ENCODE measurements at places on chromosomes 16 and 17.

DNA sequence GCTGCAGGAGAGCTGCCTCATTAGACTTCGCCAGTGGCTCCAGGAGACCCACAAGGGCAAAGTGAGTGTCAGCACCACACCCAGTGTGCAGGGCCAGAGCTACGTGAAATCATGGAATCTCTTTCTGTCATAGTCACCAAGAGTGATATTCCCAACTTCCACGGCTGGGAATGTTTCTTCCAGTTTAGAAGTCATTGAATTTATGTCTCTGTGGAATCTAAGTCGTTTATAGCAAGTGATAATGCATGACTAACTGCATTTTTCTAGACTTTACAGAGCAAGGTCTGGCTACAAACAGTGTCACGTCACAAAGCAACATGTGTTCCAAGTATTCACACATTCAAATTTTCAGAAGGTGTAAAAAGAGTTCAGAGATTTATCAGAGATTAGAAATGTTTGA, 55.5 kb downstream of the SEC14L1 start:
- H3K36me3 ChIP-seq: peaks cover 55% of the 10 kb centered on the region
- no peak overlapping the region for H3K27ac ChIP-seq
- no peak for DNase-seq
- H3K4me3 ChIP-seq: no peak overlapping the region
- no peaks in the 10 kb centered on the region for H3K27me3 ChIP-seq

DNA sequence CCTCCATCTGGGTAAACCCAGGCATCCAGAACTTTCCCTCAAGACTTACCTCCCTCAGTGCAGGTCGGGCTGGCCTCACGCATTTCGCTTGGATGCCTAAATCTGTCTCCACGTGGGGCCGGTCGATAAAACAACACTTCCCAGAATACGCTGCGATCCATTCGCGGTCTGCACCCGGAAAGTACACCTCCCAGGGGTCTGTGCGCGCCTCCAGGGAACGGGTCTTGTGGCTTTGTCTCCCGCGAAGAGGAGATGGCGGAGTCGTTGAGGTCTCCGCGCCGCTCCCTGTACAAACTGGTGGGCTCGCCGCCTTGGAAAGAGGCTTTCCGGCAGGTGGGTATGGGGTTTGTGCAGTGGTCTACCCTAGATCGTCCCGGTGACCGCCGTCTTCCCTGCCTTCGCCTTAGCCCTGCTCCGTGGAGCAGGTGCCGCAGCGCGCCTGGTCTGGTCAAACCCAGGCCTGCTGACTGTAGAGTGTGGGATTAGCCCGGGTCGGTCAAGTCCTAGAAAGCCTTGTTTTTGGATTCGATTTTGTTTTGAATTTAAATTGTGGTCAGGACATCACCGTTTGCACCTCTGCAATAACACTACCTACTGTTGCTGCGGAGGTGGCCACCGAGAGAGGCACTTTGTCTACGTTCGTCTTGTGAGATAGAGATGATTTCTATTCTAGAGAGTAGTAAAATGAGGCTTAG, at the start of gene RPAIN:
TSS of gene RPAIN (plus strand) at position 224 of the 695 bp plus-strand sequence. CDS start at position 253, 29 bp downstream.
- H3K36me3 ChIP-seq: peaks cover 10% of the 10 kb centered on the region
- peak within 1 kb of the TSS; percentile 98 for H3K4me3 ChIP-seq
- DNase-seq: no peak
- H3K27ac ChIP-seq: peak within 1 kb of the TSS; percentile 98
- H3K4me1 ChIP-seq: peaks cover 21% of the 10 kb centered on the region

GRCh38 chr16:21985524-21985923, 15.4 kb downstream of the PDZD9 start:
- no peak overlapping the region for H3K4me3 ChIP-seq
- no peaks in the 10 kb centered on the region for H3K27me3 ChIP-seq
- peaks cover 23% of the 10 kb centered on the region for H3K36me3 ChIP-seq
- no peak for DNase-seq
- no peaks in the 10 kb centered on the region for H3K4me1 ChIP-seq
- H3K27ac ChIP-seq: no peak overlapping the region

DNA sequence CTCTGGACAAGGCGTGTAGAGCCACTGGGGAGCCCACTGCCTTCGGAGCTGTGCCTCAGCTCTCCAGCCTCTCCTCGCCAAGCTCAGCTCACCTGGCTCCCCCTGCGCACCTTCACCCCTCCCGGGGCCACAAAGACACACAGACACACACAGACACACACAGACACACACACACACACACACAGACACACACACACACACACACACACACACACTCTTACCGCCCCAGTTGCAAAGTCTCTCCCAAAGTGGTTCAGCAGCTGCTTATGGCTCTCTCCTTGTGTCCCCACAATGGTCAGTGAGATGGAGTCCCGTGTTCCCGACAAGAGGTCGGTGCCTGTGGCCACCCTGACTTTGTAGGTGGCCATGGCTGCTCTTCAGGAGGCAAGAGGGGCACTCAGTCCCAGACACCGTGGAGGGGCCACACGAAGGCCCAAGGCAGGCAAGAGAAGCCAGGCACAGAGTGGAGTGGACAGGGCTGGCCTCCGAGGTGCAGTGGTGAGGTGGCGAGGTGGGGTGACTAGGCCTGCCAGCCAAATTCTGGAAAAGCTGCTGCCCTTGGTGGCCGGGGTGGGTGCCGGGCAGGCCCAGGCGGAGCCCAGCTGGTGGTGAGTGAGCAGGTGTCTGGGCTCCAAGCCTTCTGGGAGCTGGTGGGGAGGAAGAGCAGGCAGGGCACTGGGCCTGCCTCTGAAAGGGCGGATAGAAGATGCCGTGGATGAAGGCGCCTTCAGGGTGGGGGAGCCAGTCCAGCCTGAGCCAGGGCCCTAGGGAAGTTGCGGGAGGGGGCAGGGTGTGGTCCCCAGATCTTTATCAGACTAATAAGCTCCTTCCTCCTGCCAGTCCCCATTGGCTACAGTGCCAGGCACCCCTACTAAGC, at the start of gene ALOX12B:
TSS of gene ALOX12B (minus strand) at position 642 of the 877 bp plus-strand sequence. CDS start at position 368, 274 bp downstream.
- peaks cover 24% of the 10 kb centered on the region for H3K4me1 ChIP-seq
- no peak for DNase-seq
- H3K27ac ChIP-seq: no peak within 1 kb of the TSS
- H3K4me3 ChIP-seq: no peak within 1 kb of the TSS

- no peak for DNase-seq
- H3K27me3 ChIP-seq: peaks cover 1% of the 10 kb centered on the region
- H3K36me3 ChIP-seq: no peaks in the 10 kb centered on the region
Measured at GRCh38 chr17:79933863-79934652, 94.8 kb upstream of the CBX4 start.

DNA sequence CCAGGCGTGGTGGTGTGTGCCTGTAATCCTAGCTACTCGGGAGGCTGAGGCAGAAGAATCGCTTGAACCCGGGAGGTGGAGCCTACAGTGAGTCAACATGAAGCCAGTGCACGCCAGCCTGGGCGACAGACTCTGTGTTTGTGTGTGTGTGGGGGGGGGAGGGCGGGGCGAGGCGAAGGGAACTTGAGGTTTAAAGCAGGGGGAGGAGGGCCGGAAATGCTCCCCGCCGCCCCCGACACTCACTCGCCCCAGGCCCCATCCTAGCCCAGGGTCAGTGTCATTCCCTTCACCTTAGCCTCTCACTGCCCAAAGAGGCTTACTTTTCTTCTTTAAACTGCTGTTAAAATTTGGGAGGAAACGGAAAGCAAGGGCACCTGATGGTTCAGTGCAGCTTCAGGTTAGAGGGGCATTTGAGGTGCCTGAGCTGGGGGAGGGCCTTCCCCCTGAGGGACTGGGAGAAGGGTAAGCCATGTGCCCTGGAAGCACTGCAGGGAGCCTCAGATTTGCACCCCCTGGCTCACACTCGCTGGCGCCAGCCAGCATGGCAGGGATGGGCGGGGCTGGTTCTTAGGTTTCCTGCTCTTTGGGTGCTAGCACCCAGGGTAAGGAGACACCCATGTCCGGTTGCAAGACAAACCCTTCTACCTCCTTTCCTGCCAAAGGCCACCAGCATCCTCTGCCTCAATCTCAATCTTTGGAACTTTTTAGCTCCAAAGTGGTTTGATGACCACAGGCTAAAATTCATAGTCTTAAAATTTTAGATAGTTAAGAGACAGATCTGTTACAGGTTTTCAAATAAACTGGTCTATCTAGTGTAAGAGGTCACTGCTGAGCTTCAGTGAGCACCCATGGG, 2.2 kb upstream of the LIMD2 start:
- H3K4me3 ChIP-seq: peak overlapping the region; percentile 93
- no peaks in the 10 kb centered on the region for H3K27me3 ChIP-seq
- DNase-seq: peak; percentile 38
- peaks cover 42% of the 10 kb centered on the region for H3K4me1 ChIP-seq

DNA sequence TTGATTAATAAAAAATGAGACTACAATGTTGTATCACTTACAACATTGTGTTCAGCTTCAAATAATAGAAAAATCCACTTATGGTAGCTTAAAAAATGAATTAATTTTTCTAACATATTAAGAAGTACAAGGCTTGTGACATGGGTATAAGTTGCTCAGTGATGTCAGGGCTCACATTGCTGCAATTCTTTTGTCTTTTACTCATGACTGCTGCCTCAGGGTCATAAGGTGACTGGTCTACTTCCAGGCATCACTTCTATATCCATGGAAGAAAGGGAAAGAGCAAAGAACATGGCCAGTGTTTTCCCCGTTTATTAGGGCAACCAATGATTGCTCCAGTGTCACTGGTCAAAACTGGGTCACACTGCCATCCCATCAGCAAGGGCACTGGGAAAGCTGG, 295.3 kb downstream of the MAP2K4 start:
- no peak overlapping the region for H3K27ac ChIP-seq
- DNase-seq: no peak
- H3K36me3 ChIP-seq: peaks cover 3% of the 10 kb centered on the region
- H3K27me3 ChIP-seq: peaks cover 2% of the 10 kb centered on the region

- DNase-seq: no peak
- H3K4me3 ChIP-seq: no peak overlapping the region
- H3K27ac ChIP-seq: no peak overlapping the region
- peaks cover 2% of the 10 kb centered on the region for H3K27me3 ChIP-seq
Measured at GRCh38 chr16:67255553-67256221, 6.9 kb downstream of the SLC9A5 start.

- no peak overlapping the region for H3K4me3 ChIP-seq
- peaks cover 18% of the 10 kb centered on the region for H3K27me3 ChIP-seq
- H3K4me1 ChIP-seq: no peaks in the 10 kb centered on the region
- DNase-seq: no peak
Measured at GRCh38 chr16:21001262-21001661, 100.7 kb downstream of the LYRM1 start.

- no peak overlapping the region for H3K4me3 ChIP-seq
- H3K4me1 ChIP-seq: peaks cover 8% of the 10 kb centered on the region
- no peak overlapping the region for H3K27ac ChIP-seq
- H3K27me3 ChIP-seq: peaks cover 3% of the 10 kb centered on the region
- DNase-seq: no peak
Measured at GRCh38 chr16:83356986-83357385, 450.8 kb upstream of the HSBP1 start.

- peaks cover 7% of the 10 kb centered on the region for H3K4me1 ChIP-seq
- DNase-seq: no peak
- H3K4me3 ChIP-seq: no peak overlapping the region
- no peak overlapping the region for H3K27ac ChIP-seq
- H3K36me3 ChIP-seq: peaks cover 15% of the 10 kb centered on the region
Measured at GRCh38 chr16:21336231-21336630, 58.1 kb upstream of the CRYM start.

GRCh38 chr17:32298298-32298697, 32.7 kb downstream of the RHBDL3 start:
- H3K36me3 ChIP-seq: no peaks in the 10 kb centered on the region
- no peak for DNase-seq
- no peak overlapping the region for H3K4me3 ChIP-seq
- H3K4me1 ChIP-seq: no peaks in the 10 kb centered on the region
- no peak overlapping the region for H3K27ac ChIP-seq

DNA sequence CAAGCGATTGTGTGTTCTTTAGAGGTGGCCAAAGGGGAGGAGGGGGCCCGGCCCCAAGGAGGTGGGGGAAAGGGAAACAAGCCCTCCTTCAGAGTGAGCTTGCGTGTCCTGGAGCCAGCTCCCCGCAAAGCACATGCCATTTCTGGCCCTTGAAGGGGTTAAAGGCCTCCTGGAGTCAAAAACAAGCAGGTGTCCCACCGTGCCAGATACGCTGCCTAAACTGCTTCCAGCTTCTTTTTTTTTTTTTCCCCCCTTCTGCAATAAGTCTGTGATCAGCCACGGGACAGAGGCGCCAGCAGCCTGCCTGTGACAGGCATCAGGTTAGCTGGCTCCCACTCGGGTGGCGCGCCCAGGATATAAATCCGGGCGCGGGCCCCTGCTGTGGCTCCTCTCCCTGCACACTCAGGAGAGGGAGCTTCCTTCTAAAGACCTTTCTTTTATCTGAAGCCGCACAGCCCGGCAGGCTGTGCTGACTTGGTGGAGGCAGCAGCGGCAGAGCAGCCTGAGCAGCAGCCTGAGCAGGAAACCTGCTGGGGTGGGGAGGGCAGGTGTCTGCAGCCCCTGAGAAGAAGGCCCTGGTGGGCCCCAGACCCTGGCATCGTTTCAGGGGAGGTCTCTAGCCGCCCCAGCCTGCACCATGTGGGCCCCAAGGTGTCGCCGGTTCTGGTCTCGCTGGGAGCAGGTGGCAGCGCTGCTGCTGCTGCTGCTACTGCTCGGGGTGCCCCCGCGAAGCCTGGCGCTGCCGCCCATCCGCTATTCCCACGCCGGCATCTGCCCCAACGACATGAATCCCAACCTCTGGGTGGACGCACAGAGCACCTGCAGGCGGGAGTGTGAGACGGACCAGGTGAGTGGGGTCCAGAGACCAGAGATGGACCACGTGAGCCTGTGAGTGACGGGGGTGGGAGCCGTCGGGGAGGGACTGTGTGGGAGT, at the start of gene WFIKKN2:
TSS of gene WFIKKN2 (plus strand) at position 286 of the 934 bp plus-strand sequence. CDS start at position 638, 352 bp downstream.
- no peaks in the 10 kb centered on the region for H3K36me3 ChIP-seq
- peaks cover 16% of the 10 kb centered on the region for H3K27me3 ChIP-seq
- H3K27ac ChIP-seq: no peak within 1 kb of the TSS
- no peaks in the 10 kb centered on the region for H3K4me1 ChIP-seq
- DNase-seq: no peak

DNA sequence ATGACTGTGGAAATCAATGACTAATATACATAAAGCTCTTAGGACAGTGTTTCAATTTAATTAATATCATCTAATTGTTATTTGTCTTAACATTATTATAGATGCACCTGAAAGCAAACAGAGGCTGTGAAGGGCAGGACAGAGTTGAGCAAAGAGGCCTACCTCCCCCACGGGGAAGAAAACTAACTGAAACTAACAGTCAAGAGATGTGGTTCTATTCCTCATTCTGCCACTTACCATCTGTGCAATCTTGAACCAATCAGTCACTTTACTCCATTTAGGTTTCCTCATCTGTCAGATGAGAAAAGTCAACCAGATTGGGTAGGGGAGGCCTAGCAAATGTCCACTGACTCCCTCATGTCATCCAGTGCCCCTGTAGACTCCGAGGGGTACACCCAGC, 59.1 kb downstream of the C17orf67 start:
- no peak overlapping the region for H3K27ac ChIP-seq
- DNase-seq: no peak
- no peak overlapping the region for H3K4me3 ChIP-seq

DNA sequence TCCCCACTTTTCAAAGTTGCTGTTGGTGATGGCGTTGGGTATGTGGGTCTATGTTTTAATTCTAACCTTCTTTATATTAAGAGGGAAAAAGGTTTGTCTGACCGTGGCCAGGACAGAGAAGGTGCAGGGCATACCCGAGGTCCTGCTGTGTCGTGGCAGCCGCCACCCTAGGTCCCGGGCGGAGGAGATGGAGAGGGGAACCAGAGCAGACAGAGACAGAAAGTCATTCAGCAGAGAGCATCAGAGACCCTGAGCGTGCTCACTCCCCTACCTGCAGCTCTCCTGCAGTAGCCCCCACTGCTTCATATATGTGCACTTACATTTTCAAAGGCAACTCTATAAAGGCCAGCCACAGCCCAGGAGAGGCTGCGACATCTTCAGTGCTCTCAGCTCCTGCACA, 327.2 kb upstream of the TNRC6C start:
- no peak overlapping the region for H3K4me3 ChIP-seq
- H3K27me3 ChIP-seq: peaks cover 25% of the 10 kb centered on the region
- H3K36me3 ChIP-seq: no peaks in the 10 kb centered on the region
- no peak for DNase-seq
- H3K4me1 ChIP-seq: no peaks in the 10 kb centered on the region
- no peak overlapping the region for H3K27ac ChIP-seq

All from memory B cell (primary cell).